Activated naive CD4-positive, alpha-beta T cell (primary cell): ENCODE measurements at places on chromosomes 2 and 18.
A peak's percentile ranks its signal among the peaks of the same experiment; 100 is the strongest.

- no peak for DNase-seq
Measured at GRCh38 chr2:233473386-233473791, 93.2 kb downstream of the USP40 start.

DNA sequence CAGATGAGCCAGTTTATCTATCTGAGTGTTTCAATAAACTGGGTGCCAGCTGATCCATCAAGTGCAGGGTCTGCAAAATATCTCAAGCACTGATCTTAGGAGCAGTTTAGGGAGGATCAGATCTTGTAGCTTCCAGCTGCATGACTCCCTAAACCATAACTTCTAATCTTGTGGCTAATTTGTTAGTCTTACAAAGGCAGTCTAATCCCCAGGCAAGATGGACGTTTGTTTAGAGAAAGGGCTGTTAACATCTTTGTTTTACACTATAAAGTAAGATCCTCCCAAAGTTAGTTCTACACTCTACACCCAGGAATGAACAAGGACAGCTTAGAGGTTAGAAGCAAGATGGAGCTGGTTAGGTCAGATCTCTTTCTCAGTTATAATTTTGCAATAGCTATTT is 28.7 kb upstream of the HNMT start:
- no peak for DNase-seq

DNA sequence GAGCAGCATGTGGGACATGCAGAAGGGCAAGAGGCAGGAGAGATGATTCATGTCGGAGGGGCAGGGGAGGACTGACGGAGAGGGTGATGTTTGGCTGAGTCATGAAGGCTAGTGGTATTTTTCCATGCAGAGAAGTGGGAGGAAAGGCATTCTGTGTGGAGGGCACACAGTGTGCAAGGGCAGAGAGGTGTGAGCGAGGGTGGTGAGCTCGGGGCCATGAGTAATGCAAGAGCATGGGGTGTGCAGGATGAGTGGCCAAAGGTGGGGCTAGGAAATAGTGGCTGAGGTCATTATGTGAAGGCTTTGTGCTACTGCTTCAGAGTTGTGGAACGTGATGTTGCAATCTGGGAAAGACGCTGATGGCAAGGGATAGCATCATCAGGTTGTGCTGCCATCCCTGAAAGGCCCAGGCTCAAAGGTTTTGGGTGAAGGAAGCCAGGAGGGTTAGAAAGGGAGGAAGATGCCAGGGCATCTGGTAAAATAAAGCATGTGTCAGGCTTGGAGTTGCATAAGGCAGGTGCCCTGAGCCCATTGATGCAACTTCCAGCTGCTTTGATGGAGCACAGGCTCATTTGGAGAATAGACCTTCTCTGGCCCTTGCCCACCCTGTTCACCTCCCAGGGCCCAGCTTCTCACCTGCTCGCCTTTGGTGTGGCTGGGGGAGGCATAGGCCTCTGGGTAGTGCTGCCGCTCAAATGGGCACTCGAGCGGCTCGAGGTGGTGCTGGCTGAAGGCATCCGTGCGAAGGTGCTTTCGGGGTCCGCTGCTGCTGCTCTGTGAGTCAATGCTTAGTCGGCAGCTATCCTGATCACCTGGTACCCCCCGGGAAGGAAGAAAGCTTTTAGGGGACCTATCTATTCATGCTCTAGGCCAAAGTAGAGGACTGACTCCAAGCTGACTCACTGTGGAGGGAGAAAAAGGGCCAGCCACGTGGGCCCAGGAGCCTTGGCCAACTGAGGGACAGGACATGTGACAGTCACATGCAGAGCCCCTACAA is 37.5 kb downstream of the PAX8 start:
- no peak for DNase-seq

DNA sequence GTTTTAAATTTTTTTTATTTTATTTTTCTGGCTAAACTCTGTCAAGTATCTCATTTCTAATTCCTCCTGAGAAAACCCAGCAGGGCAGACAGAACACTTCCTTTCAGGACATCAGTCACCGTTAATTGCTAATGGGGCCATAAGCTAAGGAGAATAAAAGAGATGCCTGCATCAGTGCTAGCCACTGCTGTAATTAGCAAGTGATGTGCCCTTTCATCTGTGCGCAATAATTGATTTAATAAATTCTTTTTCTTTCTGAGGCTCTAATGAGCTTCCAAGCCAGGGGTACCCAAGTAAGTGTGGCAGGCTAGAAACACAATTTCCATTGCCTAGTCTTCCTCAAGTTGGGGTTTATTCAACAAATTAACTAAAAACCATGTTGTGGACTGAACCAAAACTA is 65.5 kb downstream of the SLC9A4 start:
- DNase-seq: no peak

DNA sequence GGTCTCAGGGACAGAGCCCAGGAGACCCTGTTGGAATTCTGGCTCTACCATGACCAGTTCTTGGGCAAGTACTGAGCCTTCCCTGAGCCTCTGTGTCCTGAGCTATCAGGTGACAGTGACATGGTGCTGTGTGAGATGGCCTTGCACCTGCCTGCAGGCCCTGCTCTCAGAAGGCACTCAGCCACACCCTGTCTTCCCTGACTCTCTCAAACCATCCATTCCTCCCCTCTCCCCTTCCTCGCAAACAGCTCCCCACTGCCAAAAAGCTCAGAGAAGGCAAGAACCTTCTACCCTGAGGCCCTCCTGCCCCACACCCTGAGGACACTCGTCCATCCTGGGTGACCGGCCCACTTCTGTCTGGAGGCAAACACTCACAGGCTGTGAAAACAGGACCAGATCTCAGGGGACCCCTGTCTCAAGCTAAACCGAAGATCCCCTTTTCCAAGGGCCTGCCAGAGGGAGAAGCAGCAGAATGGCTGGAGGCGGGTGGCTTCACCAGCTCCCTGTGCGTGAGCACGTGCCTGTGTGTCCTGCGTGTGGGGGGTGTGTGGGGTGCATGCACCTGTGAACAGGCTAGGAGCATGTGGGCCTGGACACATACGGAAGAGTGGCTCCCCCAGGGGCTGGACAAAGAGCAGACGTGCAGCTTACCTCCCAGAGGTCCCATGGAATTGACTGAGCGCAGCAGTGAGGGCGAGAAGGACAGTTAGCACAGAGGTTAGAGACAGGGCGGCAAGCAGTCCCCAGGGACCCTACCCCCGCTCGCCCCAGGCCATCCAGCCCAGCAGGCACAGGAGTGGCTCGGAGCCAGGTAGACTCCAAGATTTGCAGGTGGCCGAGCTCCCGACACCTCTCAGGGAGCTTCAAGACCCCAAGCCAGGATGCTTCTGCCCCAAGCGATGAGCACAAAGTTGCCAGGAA is 53.9 kb downstream of the BIN1 start:
- DNase-seq: no peak

DNA sequence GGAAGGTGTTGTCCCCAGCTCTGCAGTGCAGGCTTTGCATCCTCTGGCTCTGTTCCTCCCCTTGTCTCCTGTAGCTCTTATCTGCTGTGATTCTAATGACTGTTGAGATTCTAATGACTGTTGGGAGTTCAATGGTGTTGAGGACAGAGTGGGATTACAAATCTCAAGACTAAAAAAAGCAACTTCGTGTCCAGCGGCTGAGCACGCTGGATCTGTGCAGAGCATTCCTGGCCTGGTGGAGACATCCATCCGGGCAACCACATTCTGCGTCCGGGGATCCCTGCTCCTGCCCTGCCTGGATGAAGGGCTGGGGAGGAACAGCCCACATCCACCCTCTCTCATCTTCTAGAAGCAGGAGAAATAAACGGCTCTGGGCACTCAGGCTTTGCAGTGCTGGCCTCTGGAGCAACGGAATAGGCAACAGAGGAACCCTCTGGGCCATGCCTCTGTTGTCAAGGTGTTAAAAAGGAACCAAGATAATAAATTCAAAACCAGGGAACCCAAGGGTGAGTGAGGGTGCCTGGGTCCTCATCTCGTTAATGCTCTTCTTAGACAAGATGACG is 106.7 kb upstream of the ASB18 start:
- DNase-seq: no peak

GRCh38 chr2:47504174-47504810 is 101.3 kb downstream of the MSH2 start:
- no peak for DNase-seq

- DNase-seq: no peak
Measured at GRCh38 chr2:173590276-173590861, 235.7 kb downstream of the CDCA7 start.

DNA sequence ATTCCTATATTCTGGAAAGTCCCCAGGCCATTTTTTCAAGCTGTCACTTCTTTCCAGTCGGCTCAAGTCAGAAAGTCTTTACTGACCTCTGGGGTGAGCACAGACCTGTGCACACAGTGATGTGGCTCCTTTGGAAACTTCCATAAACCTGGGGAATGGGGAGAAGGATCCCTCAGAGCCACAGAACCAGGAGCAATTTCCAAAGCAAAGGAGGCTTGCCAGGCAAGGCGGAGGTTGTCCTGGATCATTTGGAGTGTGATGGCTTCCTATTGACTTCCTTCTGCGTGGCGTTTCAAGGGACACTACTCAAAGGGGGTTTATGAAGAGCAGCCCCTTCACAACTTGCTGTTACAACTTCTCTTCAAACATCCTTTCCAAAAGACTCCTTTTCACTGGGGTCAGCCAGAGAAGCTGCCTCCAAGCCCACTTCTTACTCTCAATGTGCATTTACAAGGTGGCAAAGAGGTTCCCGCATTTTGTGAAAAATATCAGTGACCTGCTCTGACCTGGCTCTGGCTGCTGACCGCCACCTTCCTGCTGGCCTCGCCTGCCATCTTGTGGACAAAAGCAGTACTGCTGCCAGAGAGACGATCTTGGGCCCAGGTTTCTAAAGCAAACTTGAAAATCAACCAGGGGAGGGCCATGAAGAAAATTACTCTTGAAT is 18.2 kb upstream of the TMEM247 start:
- DNase-seq: peak; percentile 60

- no peak for DNase-seq
Measured at GRCh38 chr2:174524527-174524926, 37.7 kb upstream of the GPR155 start.

DNA sequence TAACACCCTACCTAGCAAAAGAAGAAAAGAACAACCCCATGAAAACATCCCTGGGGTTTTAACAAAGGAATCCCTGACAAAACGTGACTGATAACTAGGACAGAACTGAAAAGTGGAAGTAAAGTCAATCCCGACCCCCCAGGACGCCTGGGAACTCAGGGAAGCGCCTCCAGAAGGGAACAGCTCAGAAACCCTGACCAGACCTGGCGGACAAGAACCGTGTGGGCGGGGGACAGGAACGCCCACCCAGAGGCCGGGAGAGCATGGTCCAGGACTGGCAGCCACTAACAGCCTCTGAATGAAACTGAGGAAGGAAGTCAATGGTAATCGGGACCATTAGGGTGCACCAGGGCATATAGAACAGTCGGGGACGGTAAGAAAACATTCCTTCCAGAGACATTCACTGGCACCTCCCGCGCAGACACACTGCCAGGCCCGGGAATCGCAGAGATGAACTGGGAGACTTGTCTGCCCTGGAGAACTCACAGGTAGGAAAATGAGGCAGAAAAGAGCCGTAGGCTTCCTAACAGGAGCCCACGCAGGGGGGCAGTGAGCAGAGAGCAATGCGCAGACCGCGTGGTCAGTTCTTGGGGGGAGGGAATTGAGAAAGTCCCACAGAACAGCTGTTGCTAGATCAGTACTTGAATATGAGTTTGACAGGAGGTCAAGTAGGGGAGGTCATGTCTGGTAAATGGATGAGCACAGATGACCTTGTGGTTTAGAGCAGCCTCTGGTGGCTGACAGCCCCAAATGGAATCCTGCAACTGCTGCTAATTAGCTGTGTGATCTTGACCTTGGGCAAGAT is 1.3 kb upstream of the TBC1D8 start:
- no peak for DNase-seq

- no peak for DNase-seq
Measured at GRCh38 chr2:213017404-213017803, 134.0 kb downstream of the IKZF2 start.

DNA sequence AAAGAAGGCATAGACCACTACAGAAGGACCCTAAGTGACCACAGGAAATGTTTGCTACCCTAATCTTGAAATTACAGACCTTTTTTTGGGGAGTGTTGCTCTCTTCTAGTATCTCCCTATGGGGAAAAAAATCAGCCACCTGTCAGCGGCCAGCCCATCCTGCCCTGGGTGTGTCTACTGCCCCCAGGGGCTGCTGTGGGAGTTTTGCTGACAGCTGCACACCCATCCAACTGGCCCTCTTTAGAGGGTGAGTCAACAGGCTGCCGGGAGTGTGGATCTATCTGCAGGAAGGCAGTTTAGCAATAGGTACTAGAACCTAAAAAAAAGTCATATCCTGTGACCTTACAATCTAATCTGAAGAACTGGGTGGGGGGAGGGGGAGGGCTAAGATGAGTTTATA is 796 bp upstream of the DYSF start:
- DNase-seq: no peak

- DNase-seq: no peak
Measured at GRCh38 chr2:46490521-46491141, 11.3 kb downstream of the TMEM247 start.

GRCh38 chr2:55459714-55460274 is 40.1 kb upstream of the CCDC88A start:
- DNase-seq: no peak

DNA sequence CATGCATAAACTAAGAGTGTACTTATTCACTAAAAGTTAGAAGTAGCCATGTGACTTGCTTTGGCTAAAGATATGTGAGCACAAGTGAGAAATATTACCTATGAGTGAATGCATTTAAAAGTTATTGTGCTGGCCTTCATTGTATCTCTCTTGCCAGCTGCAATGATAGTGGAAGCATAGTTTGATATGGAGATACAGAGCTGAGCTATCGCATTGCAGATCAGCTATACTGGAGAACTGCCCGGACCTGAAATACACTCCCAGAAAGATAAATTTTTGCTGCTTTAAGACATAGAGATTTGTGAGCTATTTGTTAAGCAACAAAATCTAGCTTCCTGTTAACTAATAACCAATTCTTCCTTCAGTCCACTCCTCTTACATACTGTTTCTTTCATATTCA is 571.1 kb downstream of the CPS1 start:
- DNase-seq: no peak

DNA sequence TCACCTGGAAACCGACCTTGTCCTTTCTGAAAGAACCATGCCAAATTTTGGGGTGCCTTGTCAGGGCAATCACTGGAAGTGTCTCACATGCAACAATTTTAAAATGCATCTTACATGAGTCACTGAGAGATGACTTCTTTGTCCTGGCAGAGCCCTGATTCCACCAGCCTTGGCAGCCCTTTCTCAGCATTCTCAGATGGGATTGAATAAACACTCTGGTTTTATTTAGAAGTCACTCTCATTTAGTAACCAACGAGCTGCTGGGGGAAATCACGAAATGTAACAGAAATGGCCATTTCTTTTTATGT is 3.8 kb upstream of the ATP8B1 start:
- no peak for DNase-seq

- no peak for DNase-seq
Measured at GRCh38 chr2:32865399-32866068, 81.2 kb upstream of the LTBP1 start.

- DNase-seq: no peak
Measured at GRCh38 chr2:216119986-216120385, 10.8 kb downstream of the XRCC5 start.

DNA sequence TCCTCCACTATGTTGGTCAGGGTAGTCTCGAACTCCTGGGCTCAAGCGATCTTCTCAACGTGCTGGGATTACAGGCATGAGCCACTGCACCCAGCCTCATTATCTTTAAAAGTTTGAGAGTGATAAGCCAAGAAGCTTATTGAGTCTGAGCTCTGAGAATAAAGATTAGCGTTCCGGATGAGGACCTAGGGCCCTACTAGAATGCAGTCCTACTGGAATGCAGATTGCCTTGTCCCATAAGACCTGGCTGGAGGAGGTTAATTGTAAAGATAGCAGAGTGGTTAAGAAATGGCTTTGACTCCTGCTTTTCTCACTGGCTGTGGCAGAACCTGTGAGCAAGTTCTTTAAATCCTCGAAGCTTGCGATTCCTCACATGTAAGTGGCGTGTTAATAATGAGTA is 4.0 kb downstream of the VWA3B start:
- DNase-seq: no peak

GRCh38 chr18:2963048-2963447 is 49.9 kb downstream of the LPIN2 start:
- no peak for DNase-seq
